CD4-positive, alpha-beta T cell treated with Interleukin-15 for 1 hour (primary cell): ENCODE measurements at places on chromosomes 5 and 9.

DNA sequence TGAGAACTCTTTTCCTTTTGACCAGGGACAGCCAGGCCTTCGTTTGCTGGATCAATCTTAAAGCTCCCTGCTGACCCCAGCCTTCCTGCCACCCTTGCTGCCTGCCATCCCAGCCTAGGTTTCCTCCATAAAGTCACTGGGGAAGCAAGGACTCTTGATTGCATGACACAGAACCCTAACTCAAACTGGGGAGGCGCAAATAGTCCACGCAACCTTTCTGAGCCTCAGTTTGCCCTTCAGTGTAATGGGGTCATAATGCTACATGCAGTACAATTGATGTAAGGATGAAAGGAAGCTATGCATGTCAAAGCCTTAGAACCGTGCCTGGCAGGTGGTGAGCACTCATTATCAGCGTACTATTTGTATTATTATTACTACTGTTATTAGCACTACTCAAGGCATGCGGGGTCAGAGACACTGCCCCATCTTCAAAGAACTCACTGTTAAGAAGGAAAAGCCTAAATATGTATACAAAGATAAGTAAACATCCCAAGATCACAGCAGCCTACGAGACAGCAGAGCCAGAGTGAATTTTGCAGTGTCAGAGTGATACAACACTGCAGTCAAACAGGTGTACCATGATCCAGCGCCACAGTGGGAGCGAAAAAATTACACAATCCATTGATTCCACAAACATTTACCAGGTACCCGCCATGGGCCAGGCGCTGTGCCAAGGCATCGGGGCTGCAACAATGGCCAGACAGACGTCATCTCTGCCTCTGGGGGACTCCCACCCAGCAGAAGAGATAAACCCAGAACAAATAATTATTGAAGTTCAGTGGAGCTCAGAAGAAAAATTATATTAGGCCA, 16.9 kb upstream of the CPLX2 start:
- no peak for DNase-seq

GRCh38 chr5:158050421-158050820, 191.5 kb upstream of the CLINT1 start:
- DNase-seq: no peak

GRCh38 chr9:13033959-13034693, 245.4 kb downstream of the MPDZ start:
- DNase-seq: no peak

DNA sequence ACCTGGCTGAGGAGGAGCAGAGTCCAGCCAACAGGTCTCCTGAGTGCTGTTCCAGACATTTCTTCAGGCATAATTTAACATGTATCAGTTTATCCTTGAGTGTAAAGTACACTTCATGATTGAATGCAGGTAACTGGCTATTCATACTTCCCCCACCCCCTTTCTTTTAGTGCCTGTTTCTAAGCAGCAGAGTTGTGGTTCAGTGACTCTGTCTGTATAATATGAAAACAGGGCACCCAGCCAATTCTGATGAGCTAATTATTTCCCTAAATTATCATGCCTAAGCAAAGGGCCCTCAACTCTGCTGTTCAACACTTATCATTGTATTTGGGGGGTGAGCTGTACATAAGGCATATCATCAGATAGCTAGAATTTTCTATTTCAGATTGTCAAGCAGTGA, 51.9 kb upstream of the ZSWIM6 start:
- DNase-seq: no peak

- DNase-seq: no peak
These were observed 10.9 kb downstream of the IGIP start for GRCh38 chr5:140136624-140137023.

- no peak for DNase-seq
These were observed 11.9 kb downstream of the ERBIN start for GRCh38 chr5:65938256-65938655.

GRCh38 chr5:170211575-170212334, 21.0 kb upstream of the C5orf58 start:
- no peak for DNase-seq

DNA sequence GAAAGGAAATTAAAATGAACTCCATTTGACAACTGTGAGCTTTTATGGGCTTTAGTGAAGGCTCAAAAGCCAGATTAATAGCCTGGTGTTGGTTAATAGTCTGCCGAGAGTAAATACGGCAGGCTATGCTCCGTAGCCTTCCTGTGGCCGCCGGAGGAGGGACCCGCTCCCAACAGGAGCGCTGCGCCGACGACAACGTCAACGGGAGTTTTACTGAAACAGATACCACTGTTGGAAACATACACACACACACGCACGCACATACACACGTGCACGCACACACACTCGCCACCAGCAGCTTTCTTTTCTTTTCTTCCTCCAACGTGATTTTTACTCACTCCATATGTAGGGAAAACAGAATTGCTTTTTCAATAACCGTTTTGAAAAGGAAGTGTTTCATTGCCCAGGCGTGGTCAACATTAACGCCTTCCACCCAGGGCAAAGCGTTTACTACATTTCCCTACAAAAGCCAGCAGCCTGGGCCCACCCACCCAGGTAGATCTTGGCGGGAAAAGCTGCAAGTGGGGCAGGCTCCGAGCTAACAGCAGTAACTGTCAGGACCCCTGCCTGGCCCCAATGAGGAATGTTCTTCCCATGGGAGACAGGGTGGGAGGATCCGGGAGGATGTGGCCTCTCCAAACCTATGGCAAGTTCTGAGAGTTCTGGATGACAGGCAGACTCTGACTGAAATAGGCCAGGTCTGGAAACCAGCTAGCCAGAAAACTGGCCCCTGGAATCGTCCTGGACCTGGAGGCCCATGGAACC, 72.3 kb downstream of the PAX5 start:
- DNase-seq: no peak

DNA sequence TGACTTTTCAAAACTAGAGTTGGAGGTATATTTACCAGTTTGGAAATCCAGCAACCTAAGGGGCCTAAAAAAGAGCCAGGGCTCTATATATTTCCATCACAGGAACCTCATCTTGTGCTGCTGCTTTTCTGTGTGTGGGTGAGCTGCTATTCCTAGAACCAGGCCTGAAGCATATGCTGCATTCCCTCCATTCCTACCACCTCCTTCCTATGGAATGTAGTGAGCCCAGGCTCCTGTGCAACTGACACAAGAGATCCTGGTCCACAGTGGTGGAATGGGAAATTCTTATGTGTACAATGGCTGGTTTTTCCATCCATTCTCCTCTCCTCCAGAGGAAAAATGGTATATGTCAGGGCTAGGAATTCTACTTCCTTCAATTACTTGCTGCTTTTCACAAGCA, 39.1 kb downstream of the SPEF2 start:
- DNase-seq: no peak

- no peak for DNase-seq
These were observed 140.3 kb downstream of the ROR2 start for GRCh38 chr9:91809581-91810285.

DNA sequence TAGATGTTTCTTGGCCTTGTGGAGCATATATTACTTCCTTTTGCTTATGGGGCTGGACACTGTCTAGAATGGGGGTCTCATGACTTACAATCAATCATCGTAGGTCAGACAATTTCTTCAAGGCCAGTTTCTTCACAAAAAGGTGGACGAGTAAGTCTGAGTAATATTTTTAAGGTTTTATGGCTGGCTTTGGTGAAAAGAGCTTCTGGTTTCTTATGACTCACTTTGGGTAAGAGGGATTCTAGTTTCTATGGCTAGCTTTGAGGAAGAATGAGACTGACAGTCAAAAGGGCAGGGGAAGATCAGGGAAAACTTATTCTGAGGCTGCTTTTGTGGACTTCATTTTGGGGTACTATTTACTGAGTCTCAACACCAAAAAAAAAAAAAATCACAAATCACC, 2067.2 kb upstream of the C9orf72 start:
- DNase-seq: no peak

GRCh38 chr5:56715986-56716385, 99.4 kb upstream of the MAP3K1 start:
- no peak for DNase-seq

- no peak for DNase-seq
These were observed 87.6 kb downstream of the SEMA6A start for GRCh38 chr5:116487045-116487444.

GRCh38 chr9:22068369-22068768, 59.3 kb upstream of the CDKN2B start:
- no peak for DNase-seq

- no peak for DNase-seq
These were observed 124.7 kb downstream of the PAPPA start for GRCh38 chr9:116278326-116278725.

GRCh38 chr5:132526974-132527564, 16.3 kb downstream of the IL5 start:
- no peak for DNase-seq

- no peak for DNase-seq
These were observed 94.3 kb downstream of the DAP start for GRCh38 chr5:10666531-10667299.
